Sigmoid colon (tissue), 7 donors: ENCODE measurements at places on chromosomes 12 and 14. TPM values are rescaled to one million over a fixed set of nuclear protein-coding genes. Genes with fewer than 3 reads are reported as not detected.

HOXC12 gene
- total RNA-seq = not detected

- no peaks in the 10 kb centered on the region for H3K36me3 ChIP-seq
- H3K27ac ChIP-seq = no peak overlapping the region
- no peaks in the 10 kb centered on the region for H3K27me3 ChIP-seq
- no peaks in the 10 kb centered on the region for H3K4me1 ChIP-seq
- no peak overlapping the region for H3K4me3 ChIP-seq
- DNase-seq = no peak
Observed at GRCh38 chr12:127179176-127179575, 1087.8 kb upstream of the TMEM132C start.

HHIPL1 gene
- total RNA-seq = 9.8 TPM

- no peaks in the 10 kb centered on the region for H3K27me3 ChIP-seq
- no peak overlapping the region for H3K27ac ChIP-seq
- no peak overlapping the region for H3K4me3 ChIP-seq
Observed at GRCh38 chr14:50904719-50905118, 32.9 kb downstream of the ABHD12B start.

- no peaks in the 10 kb centered on the region for H3K4me1 ChIP-seq
- H3K4me3 ChIP-seq = no peak overlapping the region
- no peak for DNase-seq
- no peak overlapping the region for H3K27ac ChIP-seq
Observed at GRCh38 chr12:50232771-50233209, 50.5 kb downstream of the LIMA1 start.

DNA sequence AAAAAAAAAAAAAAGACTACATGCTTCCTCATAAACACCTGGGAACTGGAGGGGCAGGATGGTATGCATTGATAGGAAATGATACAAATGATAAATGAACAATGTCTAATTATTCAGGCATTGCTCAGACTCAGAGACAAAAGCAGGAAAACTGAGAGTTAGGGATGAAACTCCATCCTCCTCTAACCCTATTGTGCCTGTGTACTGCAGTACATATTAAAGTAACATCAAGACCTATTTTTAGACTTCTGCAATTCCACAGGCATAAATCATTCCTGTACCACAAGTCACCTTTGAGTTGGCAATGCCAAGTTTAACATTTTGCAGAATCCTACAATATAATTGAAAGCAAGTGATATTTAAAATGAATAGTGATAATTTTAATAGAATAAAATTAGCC is 156.5 kb upstream of the USP15 start:
- H3K27me3 ChIP-seq = no peaks in the 10 kb centered on the region
- H3K4me1 ChIP-seq = no peaks in the 10 kb centered on the region
- DNase-seq = no peak
- H3K36me3 ChIP-seq = no peaks in the 10 kb centered on the region
- H3K27ac ChIP-seq = no peak overlapping the region

DNA sequence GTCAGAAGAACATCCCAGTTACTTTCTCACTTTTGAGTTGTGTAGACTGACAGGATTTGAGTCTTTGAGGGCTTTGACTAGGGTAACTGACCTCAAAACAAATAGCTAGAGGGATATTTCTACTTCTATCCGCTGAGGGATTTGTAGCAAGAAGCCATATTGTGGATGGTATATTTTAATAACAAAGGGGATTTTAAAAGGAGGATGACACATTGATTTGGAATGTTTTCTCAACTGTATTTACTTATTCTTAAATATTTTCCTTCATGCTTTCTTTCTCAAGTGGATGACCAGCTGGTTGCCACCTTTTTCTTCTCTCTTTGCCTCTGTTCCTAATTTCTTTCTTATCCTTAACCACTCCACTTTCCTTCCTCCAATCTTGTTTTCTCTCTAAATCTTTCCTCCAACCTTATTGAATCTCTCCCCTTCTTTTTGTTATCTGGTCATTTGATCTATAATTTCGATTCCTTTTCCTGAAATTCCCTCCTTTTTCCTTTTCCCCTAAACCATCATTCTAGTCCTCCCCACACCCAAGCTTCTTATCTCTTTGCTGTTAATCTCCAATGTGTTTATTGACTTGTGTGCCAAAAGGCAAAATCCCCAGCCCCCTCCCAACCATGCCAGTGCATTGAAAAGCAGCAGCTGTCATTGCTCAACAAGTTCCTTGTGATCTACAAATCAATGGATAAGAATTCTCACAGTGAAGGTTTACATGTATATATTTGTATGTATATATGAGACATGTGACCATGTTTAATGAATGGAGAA is 411.6 kb downstream of the RAD51B start:
- no peak for DNase-seq
- no peak overlapping the region for H3K4me3 ChIP-seq
- H3K36me3 ChIP-seq = no peaks in the 10 kb centered on the region
- peak overlapping the region; percentile 79 for H3K27ac ChIP-seq
